Naive thymus-derived CD4-positive, alpha-beta T cell (primary cell): ENCODE measurements at places on chromosomes 11 and 22. TPM values are rescaled to one million over a fixed set of nuclear protein-coding genes. Genes with fewer than 3 reads are reported as not detected.

DNA sequence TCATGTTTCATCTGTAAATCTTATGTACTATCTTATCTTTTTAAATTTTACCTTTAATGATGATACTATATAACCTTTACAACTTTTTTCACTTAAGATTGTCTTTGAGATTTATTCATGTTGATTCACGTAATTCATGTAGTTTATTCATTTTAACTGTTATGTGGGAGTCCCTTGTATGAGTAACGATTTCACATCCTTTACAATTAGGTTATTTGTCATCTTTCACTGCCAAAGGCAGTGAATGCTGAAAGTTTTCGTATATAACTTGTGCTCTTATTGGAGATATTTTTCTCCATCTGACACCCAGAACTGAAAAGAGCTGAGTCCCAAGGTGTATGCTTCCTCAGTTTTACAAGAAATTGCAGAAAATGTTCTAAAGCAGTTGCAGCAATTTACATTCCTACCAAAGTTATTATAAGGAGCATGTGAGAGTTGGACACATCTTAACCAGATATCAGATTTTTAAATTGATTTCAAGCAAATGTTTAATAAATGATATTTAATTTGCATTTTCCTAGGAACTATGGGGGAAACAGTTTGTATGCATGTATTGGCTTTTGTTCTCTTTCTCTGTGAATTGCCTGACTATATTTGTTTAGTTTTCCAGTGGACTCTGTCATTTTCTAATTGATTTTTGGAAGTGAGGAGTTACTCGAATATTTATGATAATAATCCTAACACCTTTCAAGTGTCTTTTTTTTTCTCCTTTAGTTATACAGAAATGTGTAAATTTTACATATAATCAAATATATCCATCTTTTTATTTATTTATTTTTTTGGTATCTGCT, 6.4 kb downstream of the ARL14EP start:
- DNase-seq, result no peak
- peaks cover 25% of the 10 kb centered on the region for H3K4me1 ChIP-seq
- H3K36me3 ChIP-seq, result peaks cover 8% of the 10 kb centered on the region
- peak overlapping the region; percentile 26 for H3K27ac ChIP-seq
- H3K4me3 ChIP-seq, result no peak overlapping the region

GRCh38 chr11:126891556-126892217, 108.9 kb downstream of the KIRREL3 start:
- no peaks in the 10 kb centered on the region for H3K4me1 ChIP-seq
- no peaks in the 10 kb centered on the region for H3K36me3 ChIP-seq
- H3K27me3 ChIP-seq, result no peaks in the 10 kb centered on the region
- no peak for DNase-seq
- H3K4me3 ChIP-seq, result no peak overlapping the region

GRCh38 chr11:57903011-57903410, 120.7 kb upstream of the OR9Q1 start:
- H3K27ac ChIP-seq, result no peak overlapping the region
- no peak for DNase-seq
- no peaks in the 10 kb centered on the region for H3K27me3 ChIP-seq

The NAP1L4 gene
- total RNA-seq, result 245 TPM

DNA sequence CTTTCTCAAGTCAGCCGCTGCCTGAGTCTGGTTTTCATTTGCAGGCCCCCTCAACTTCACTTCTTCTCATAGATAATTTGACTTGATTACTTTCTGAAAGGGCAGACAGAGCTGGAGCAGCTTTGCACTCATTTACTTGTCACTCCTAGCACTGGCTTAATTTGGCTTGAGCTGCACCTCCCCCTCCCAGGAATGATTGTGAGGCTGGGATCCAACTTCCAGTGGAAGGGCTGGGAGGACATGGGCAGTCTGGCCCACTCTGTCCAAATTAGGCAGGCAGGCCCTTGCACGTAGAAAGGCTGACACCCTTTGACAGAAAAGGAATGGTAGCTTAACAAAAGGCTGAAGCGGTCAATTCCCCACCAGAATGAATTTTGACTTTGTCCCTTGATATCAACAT, 453.9 kb downstream of the ETS1 start:
- no peak overlapping the region for H3K27ac ChIP-seq
- DNase-seq, result no peak
- H3K4me1 ChIP-seq, result no peaks in the 10 kb centered on the region
- H3K4me3 ChIP-seq, result no peak overlapping the region

DNA sequence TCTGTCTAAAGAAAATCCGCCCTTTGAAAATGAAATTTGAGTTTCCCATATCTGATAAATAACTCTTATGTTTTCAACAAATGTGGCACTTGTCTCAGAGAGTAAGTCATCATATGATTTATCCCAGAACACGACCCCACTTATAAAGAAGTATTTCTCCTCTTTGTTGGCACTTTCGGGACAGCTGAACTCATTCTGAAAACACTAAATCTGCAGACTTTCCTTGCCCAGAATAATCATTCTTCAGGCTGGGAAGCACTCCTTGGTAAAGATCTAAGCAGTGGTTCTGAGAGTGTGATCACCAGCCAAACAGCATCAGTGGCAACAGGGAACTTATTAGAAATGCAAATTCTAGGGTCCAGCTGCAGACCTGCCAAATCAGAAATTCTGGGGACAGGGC, 532.2 kb upstream of the API5 start:
- H3K36me3 ChIP-seq, result no peaks in the 10 kb centered on the region
- no peak for DNase-seq
- no peak overlapping the region for H3K27ac ChIP-seq
- no peaks in the 10 kb centered on the region for H3K4me1 ChIP-seq
- H3K27me3 ChIP-seq, result no peaks in the 10 kb centered on the region

GRCh38 chr11:100930185-100930778, 199.3 kb downstream of the PGR start:
- H3K27me3 ChIP-seq, result no peaks in the 10 kb centered on the region
- no peak overlapping the region for H3K4me3 ChIP-seq
- no peaks in the 10 kb centered on the region for H3K36me3 ChIP-seq
- no peak overlapping the region for H3K27ac ChIP-seq
- H3K4me1 ChIP-seq, result no peaks in the 10 kb centered on the region

DNA sequence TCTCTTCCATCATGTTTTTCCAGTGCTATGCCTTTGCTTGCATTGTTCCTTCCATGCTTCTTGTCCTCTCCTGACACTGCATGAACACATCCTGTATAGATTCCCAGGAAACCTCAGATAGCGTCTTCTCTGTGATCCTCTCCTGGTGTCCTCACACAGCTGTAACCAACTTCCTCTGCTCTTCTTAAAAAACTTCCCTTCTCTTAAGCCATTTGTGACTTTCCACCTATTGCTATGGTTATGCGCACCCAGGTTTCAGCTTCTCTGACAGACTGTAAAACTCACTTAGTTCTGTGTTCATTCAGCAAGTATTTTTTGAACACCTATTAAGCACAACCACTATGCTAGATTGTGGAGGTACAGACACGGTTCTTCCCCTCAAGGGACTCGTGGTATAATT, 5.1 kb upstream of the APLP2 start:
- DNase-seq, result no peak
- H3K27me3 ChIP-seq, result peaks cover 3% of the 10 kb centered on the region
- peaks cover 3% of the 10 kb centered on the region for H3K4me1 ChIP-seq
- H3K36me3 ChIP-seq, result peaks cover 5% of the 10 kb centered on the region

DNA sequence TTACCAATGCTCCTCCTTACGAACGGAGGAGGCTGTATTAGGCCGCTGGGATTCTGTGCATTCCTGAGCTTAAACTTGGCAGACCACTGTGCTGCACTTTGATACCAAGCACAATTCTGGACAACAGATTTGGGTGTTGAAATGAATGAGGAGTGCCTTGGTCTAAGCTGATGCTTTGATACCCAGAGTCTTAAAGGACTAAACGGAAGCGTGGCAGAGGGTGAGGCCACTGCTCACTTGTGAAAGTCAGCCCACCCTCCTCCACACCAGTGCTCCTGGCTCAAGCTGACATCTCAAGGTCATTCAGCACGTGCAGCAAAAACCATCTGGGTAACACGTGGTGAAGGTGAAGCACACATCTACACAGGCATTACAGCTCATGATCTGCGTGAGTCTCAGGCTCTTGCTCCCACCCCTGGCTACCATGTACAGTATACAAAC, 85.9 kb downstream of the MICAL3 start:
- H3K27ac ChIP-seq, result no peak overlapping the region
- no peaks in the 10 kb centered on the region for H3K4me1 ChIP-seq
- H3K27me3 ChIP-seq, result no peaks in the 10 kb centered on the region
- DNase-seq, result no peak
- H3K4me3 ChIP-seq, result no peak overlapping the region
- no peaks in the 10 kb centered on the region for H3K36me3 ChIP-seq

The CCDC188 gene
- total RNA-seq, result not detected

GRCh38 chr11:92890846-92891245, 78.6 kb upstream of the MTNR1B start:
- DNase-seq, result no peak
- H3K4me1 ChIP-seq, result no peaks in the 10 kb centered on the region
- no peak overlapping the region for H3K4me3 ChIP-seq
- H3K27ac ChIP-seq, result no peak overlapping the region

GRCh38 chr11:110184456-110184855, 91.3 kb downstream of the ZC3H12C start:
- H3K36me3 ChIP-seq, result no peaks in the 10 kb centered on the region
- H3K4me1 ChIP-seq, result no peaks in the 10 kb centered on the region
- H3K27ac ChIP-seq, result no peak overlapping the region
- no peaks in the 10 kb centered on the region for H3K27me3 ChIP-seq
- no peak overlapping the region for H3K4me3 ChIP-seq

GRCh38 chr22:47586946-47587345, 824.5 kb downstream of the TBC1D22A start:
- no peaks in the 10 kb centered on the region for H3K27me3 ChIP-seq
- H3K27ac ChIP-seq, result no peak overlapping the region
- H3K4me1 ChIP-seq, result no peaks in the 10 kb centered on the region
- no peaks in the 10 kb centered on the region for H3K36me3 ChIP-seq
- no peak overlapping the region for H3K4me3 ChIP-seq

GRCh38 chr11:46976182-46976854, 39.8 kb downstream of the CSTPP1 start:
- no peak for DNase-seq
- H3K36me3 ChIP-seq, result no peaks in the 10 kb centered on the region
- H3K27me3 ChIP-seq, result no peaks in the 10 kb centered on the region
- no peaks in the 10 kb centered on the region for H3K4me1 ChIP-seq
- H3K4me3 ChIP-seq, result no peak overlapping the region

DNA sequence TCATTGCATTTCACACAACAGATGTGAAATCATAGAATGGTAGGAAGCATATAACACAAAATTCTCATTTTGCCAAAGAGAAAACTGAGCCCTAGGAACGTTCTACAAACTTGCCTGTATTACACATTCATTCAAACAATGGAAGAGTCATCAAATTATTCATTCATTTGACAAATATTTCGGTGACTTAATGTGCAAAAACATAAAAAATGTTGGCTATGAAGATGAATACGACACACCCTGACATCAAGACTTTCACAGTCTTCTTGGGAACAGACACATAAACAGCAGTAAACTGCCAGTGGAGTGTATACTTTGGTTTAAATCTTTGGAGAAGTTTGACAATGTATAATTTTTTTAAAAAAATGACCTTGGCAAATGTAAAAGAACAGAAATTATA, 20.4 kb upstream of the C11orf87 start:
- no peaks in the 10 kb centered on the region for H3K27me3 ChIP-seq
- no peak overlapping the region for H3K27ac ChIP-seq
- H3K36me3 ChIP-seq, result no peaks in the 10 kb centered on the region
- no peaks in the 10 kb centered on the region for H3K4me1 ChIP-seq
- no peak for DNase-seq

GRCh38 chr11:14898355-14898754, 6.3 kb upstream of the CYP2R1 start:
- DNase-seq, result no peak
- no peaks in the 10 kb centered on the region for H3K36me3 ChIP-seq
- H3K27me3 ChIP-seq, result no peaks in the 10 kb centered on the region
- no peak overlapping the region for H3K27ac ChIP-seq
- H3K4me1 ChIP-seq, result no peaks in the 10 kb centered on the region
- H3K4me3 ChIP-seq, result no peak overlapping the region

DNA sequence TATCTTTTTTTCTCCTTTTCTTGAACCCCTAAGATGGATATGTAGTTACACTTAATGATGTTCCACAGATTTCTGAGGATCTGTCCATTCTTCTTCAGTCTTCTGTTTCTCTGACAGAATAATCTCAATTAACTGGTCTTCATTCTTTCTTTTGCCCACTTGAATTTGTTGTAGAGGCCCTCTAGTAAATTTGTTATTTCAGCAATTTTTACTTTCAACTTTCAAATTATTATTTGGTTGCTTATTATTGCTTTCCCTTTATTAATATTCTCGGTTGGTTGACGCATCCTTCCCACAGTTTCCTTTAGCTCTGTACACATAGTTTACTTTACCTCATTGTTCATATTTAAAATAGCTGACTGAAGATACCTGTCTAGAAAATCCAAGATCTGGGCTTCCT, 1013.7 kb upstream of the CNTN5 start:
- H3K4me1 ChIP-seq, result no peaks in the 10 kb centered on the region
- no peaks in the 10 kb centered on the region for H3K36me3 ChIP-seq
- DNase-seq, result no peak
- H3K27me3 ChIP-seq, result no peaks in the 10 kb centered on the region
- no peak overlapping the region for H3K27ac ChIP-seq

GRCh38 chr11:123577081-123577598, 77.3 kb downstream of the SCN3B start:
- H3K27me3 ChIP-seq, result no peaks in the 10 kb centered on the region
- DNase-seq, result peak; percentile 36
- peak overlapping the region; percentile 22 for H3K4me3 ChIP-seq
- no peak overlapping the region for H3K27ac ChIP-seq
- H3K36me3 ChIP-seq, result no peaks in the 10 kb centered on the region

DNA sequence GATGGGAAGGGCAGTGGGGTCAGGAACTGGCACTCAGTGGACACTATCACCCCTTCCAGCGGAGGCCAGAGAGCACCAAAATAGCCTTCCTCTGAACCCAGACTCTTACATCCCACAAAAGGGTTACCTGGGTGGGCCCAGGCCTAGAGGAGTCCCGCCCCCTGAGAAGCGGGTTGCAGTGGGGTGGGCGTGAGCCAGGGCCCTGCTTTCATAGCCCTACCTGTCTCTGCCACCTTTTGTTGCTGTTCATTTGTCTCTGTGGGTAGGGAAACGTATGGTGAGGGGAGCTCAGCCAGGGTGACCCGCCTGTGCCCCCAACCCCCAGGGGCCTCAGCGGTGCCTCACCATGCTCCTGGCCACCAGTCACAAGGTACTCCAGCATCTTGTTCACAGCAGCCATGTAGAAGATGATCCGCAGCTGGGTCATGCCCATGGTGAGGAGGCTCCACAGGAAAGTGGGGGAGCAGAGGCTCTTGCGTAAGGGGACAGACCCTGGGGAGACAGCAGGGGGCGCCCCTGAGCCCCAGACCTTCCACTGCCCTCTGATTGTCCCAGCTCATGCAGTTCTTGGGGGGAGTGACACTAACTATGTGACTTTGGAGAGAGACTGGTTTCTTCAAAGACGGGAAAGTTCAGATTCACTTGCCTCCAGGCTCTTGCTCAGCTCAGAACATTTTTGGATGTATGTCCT, 24.0 kb downstream of the SLC43A1 start:
- no peak overlapping the region for H3K4me3 ChIP-seq
- H3K4me1 ChIP-seq, result no peaks in the 10 kb centered on the region
- H3K36me3 ChIP-seq, result no peaks in the 10 kb centered on the region
- no peaks in the 10 kb centered on the region for H3K27me3 ChIP-seq
- peak; percentile 43 for DNase-seq
